ENCODE measurements at places on chromosomes 1 and 21.

- DNase-seq = no peak
Observed at GRCh38 chr21:24759348-24760075, 847.8 kb downstream of the MRPL39 start.

DNA sequence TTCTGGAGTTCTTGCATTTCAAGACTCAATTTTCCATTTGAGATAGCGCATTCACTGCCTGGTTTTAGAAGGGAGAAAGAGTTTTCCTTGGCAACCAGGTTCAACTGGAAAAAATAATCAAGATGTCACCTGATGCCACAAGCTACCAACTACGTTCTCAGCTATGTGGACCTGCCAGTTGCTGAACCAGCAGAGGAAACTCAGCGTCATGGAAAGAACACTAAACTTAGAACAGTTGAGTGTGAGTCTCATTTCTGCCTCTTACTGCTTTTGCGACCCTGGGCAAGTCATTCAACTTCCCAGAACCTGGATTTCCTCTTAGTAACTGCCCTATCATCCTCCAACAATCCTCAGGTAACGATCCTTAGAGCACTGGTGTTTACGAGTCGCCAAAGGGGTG, 373.0 kb upstream of the ESRRG start:
- DNase-seq = no peak

DNA sequence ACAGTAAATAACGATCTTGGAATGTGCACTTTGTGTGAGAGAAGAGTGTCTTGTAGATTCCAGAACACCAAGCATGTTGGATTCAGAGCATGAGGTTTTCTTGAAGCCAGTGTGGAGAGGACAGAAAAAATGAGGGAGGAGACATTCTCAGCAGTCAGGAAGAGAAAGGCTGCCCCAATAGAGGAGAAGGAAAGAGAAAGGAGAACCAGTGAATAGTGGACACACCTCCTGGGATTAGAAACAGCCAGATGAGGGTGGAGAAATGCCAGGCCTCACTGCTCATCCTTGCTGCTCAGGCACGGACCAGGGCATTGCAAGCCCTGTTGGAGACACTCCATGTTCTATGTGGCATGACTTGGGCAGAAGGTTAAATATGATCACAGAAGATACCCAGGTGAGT, 69.0 kb upstream of the KAZN start:
- no peak for DNase-seq

DNA sequence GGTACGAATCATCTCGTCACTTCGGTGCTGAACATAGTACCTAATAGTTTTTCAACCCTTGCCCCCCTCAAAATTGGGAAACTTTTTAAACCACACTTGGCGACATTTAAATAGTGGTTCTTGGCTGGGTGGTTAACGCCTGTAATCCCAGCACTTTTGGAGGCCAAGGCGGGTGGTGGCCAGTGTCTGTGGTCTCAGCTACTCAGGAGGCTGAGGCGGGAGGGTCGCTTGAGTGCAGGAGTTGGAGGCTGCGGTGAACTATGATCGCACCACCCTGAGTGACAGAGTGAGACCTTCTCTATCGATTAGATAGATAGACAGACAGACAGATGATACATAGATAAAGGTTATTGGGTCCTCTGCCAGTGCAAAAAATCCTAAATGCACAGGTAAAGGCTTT, 55.5 kb upstream of the RASAL2 start:
- no peak for DNase-seq

DNA sequence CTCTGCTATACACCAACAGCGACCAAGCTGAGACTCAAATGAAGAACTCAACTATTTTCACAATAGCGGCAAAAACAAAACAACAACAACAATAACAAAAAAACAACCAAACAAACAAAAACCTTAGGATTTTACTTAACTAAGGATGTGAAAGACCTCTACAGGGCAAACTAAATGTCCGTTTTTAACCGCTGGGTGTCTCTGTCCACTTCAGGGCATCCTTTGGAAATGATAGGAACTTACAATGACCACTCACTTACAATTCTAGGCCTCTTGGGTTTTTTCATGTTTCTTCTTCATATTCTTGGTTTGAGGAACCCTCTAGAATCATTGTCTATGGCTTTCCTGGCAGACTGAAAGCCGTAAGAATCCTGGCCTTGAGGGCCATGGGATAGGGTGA, 134.0 kb upstream of the FAM78B start:
- DNase-seq = no peak

DNA sequence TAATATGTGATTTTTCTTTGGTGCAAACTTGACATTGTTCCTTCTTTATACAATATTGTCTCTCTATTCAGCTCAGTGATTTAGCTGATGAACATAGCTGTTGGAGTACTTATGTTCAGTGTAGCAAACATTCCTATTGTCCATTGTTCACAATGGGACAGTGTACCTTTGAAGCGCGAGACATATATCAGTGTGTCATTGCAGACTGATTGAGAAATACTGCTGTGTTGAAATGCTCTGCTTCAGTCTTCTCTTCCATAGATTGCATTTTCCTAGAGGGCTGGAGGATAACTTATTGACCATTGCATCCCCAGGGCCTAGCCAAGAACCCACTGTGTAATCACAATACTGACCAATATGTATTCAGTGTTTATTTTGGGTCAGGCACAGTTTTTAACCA, 46.5 kb downstream of the HLX start:
- no peak for DNase-seq

DNA sequence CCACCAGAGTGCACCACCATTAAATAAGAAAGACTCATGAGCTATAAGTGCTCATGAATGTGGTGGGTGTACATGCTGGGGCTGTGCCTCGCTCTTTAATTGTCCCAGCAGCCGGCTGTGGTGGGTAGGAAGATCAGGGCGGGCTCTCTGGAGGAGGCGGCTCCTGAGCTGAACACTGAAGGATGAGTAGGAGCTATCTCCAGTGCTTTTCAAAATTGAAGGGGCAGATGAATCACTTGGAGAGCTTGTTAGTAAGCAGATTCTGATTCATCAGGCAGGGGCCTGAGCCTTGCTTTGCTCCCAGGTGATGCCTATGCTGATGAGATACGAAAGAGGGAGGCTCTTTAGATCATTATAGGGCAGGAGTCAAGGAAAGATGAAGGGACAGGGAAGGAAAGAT, 54.1 kb downstream of the ETS2 start:
- no peak for DNase-seq

DNA sequence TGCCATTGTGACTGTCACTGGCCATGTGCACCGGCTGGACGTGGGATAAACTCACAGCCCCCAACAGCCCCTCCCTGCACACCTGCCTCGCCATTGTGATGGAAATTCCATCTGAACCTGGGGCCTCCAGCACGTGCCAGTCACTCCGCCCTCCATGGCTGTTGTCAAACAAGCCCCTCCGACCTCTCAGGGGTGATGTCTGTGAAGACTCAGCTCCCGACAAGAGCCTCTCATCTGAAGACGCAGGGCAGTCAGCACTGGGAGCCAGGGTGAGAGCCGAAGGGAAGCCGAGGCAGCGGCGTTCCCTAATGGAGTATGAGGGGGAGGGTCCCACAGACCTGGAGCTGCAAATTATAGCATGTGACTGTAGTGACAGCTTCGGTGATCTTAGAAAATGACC, 1.4 kb upstream of the KRTAP10-2 start:
- DNase-seq = no peak

DNA sequence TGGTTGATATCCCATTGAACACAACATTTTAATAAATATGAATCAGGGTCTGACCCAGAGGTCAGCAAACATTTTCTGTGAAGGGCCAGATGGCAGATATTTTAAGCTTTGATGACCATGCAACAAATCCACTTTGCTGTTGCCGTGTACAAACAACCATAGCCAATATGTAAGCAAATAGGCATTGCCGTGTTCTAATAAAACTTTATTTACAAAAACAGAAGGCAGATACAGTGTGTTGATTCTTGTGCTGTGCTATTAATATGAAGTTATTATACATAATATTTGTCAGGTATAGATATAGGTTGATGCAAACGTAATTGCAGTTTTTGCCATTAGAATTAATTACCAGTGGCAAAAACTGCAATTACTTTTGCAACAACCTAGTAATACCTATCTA, 8.8 kb upstream of the XCL1 start:
- no peak for DNase-seq

DNA sequence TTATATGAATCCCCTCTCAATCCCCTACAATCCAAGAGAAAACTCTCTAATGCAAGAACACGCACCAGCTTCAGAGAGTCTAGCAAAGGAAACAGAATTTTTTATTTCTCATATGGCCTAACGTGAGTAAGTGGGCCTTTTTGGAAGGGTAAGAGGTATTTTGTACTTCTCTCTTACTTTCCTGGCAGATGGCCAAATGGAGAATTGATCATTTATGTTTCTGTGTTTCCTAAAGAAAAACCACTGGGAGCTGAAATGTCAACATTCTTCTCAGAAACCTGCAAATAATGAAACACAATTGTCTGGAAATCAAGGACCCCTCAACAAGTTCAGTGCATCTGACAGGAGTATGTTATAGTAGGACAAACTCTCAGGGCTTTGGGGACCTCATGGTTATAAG, 176.4 kb upstream of the C8B start:
- DNase-seq = no peak
